Liver (tissue), 10 donors: ENCODE measurements at places on chromosomes 5 and 9. TPM values are rescaled to one million over a fixed set of nuclear protein-coding genes. Genes with fewer than 3 reads are reported as not detected.

DNA sequence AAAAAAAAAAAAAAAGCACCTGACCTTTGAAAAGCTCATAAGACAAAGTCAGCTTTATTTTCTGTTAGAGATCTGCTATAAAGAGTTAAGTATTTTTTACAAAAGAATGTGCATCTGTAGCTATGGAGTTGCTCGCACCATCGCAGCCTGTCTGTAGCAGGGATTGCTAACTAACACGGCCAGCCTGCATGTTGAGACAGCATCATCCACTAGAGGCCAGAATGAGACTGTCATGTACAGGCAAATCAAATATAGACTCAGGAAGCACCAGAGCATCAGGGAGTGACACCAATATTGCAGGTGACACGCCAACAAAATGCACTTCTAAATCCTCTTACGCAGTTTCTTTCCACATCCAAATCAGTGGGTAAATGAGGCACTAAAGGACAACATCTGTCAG lies 136.3 kb upstream of the RASEF start:
- no peak for DNase-seq

The SLC38A9 gene
- polyA plus RNA-seq = 12.7 TPM

The AJM1 gene
- polyA plus RNA-seq = 1.0 TPM

The PCDHGA5 gene
- polyA plus RNA-seq = 0.08 TPM

DNA sequence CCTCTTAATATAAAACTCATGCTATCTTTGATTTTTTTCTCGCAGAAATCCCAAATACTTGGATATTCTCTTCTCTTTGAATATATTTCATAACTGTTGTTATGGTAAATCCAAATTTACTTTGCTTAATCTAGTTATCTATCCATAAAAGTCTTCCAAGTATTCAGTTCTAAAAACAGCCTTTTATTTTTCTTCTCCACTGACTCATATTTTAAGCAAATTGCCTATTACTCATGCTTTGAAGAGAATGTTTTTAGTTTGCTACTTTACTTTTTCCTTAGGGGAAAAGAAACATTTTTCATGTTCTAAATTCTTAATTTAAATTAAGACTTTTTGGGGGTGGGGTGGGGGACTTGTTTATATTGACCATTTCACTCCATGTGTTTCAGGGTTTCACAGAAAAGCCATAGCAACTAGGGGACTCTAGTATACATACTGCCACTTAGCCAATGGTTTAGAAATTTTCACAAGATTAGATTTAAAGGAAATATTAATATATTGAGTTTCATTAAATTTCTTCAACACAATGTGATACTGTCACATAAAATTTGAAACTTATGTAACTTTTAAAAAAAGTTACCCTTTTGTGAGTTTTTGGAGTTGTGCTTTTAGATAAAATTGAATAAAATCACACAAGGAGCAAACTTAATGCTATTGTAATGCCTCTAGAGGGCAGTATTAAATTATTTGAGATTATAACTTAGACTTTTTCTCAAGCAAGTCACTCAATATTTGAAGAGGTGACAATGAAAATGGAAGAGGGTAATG lies 545.8 kb upstream of the ARRDC3 start:
- no peak for DNase-seq

DNA sequence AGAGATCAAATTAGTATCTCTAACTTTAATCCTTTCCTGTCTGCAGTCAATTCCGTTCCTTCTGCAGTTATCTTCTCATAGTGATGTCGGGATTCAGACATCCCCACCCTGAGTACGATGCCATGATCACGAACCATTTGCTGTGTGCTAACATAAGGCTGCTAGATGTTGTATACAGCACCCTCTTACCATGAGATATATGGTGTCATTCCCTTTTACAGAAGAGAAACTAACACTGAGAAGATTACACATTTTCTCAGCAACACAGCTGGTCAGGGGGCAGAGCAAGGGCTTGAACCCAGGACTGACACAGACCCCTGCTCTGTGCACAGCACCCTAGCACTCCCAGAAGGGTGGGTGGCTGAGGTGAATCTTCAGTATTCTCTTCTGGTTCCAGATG lies 46.9 kb upstream of the HSD17B4 start:
- no peak for DNase-seq

GRCh38 chr9:14180093-14180959 lies 133.6 kb downstream of the NFIB start:
- no peak for DNase-seq

The SPRY4 gene
- polyA plus RNA-seq = 4.9 TPM

DNA sequence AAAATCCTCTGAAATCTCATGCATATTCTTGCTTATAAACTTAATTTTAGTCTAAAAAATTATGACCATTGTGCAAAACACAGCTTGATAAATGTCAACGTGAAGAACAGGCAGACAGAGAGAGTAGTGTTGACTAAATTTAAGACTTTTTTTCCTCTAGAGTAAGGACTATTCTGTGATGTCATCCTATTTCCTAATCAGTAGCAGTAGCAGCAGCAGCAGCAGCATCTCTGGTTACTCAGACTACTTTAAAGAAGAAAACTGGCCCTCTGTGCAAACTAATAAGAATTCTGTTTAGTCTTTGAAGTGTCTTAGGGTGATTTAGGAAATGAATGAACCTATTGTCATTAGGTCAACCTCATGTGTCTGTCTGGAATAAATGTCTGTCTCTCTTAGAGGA lies 403.0 kb downstream of the HINT1 start:
- no peak for DNase-seq

- peak; percentile 63 for DNase-seq
Observed at GRCh38 chr5:149834246-149834855, 104.2 kb downstream of the PPARGC1B start.

The GRIN1 gene
- polyA plus RNA-seq = not detected

The PHF24 gene
- 0.01 TPM for polyA plus RNA-seq

The C6 gene
- 257 TPM for polyA plus RNA-seq
